Dorsolateral prefrontal cortex (tissue), 122 donors: ENCODE measurements at places on chromosomes 16 and 17.
A peak's percentile ranks its signal among the peaks of the same experiment; 100 is the strongest.

DNA sequence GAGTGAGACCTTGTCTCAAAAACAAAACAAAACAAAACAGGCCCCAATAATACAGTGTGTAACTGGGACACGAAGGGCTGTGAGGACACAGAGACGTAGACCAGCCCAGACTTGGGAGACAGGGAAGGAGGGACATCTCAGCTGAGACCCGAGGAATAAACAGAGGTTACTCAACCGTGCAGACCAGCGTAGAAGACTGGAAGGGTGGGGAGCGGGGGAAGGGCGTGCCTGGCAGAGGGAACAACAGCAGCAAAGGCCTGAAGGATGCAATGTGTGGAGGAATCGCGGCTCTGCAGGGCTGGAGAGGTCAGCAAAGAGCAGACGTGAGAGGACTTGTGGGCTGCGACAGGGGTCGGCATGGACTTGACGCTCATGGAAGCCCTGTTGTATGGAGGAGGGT, 11.6 kb upstream of the CES4A start:
- no peak for DNase-seq

DNA sequence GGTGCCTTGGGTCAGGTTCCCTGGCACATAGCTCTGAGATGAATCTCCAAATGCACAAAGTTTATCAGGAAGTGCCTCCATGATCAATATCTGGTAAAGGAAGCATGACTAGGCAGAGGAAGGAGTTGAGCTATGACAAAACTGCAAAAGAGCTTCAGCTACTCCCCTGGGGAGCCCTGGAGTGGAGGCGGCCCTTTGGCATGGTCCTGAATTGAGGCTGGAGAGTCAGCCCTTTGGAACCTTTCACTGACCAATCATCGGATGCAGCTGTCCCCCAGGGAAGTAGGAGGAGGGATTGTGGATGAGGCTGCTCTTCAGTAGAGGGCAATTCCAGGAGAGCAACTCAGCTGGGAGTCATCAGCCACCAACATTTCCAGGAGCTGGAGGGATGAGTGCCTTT, 46.1 kb upstream of the NLRP1 start:
- DNase-seq: no peak

- no peak for DNase-seq
Measured at GRCh38 chr17:10992106-10992880, 154.4 kb upstream of the PIRT start.

GRCh38 chr16:24309258-24310142, 53.4 kb downstream of the CACNG3 start:
- no peak for DNase-seq

- DNase-seq: no peak
Measured at GRCh38 chr17:57388131-57388725, 131.9 kb downstream of the MSI2 start.

- DNase-seq: no peak
Measured at GRCh38 chr16:85173146-85173980, 61.1 kb upstream of the CIBAR2 start.

DNA sequence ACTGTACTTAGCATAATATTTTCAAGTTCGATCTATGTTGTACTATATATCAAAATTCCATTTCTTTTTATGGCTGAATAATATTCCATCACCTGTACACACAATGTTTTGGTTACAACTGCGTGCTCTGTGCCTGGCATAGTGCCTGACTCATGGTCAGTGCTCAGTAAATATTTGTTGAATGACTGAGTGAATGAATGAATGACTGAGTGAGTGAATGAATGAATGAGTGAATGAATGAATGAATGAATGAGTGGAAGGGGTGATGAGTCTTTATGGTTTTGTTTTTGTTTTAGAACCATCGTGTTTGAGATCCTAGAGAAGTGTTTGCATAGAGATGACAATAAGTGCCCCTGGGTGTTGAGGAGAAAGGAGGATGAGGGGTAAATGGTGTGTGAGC, 155.3 kb downstream of the MRM1 start:
- DNase-seq: no peak

- DNase-seq: no peak
Measured at GRCh38 chr17:1156864-1157263, 22.9 kb downstream of the ABR start.

DNA sequence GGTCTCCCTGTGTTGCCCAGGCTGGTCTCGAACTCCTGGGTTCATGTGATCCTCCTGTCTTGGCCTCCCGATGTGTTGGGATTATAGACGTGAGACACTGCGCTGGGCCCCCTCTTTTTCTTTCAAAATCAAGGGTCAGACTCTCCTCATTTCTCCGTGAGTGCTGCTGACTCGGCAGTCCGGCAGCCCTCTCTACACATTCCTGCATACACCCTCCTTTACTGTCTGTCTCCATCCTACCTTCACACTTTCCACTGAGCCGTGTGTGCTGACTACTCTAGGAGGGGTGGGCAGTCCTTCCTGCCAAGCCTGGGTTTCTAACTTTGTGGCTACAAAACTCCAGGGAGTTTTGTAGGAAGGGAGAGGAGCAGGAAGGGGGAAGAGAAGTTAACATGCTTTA, 195.2 kb downstream of the PARN start:
- no peak for DNase-seq

- DNase-seq: no peak
Measured at GRCh38 chr16:57758331-57759117, 23.0 kb downstream of the KATNB1 start.

DNA sequence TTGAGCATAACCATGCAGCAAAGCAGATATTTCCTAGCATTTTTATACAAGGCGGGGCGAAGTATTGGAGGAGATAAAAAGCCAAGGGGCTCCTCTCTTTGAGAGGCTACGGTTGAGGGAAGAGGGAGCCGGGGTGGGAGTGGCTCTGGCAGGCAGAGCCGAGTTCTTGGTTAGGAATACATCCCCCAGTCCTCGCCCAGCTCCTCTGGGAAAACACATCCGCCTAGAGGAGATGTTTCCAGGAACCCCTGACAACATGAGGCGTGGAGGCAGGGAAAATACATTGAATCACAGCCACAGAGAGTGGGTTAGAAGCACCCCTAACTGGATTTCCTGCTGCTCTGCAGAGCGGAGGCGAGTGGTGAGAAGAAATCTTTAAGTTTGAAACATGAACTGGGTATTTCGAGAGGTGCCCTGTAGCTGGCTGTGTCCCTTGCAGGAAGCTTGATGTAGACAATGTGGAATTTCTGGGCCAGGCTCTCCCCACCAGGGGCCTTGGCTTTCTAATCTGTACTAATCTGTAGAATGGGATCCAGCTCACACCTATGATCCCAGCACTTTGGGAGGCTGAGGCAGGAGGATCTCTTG, 27.3 kb downstream of the TTYH2 start:
- no peak for DNase-seq

- no peak for DNase-seq
Measured at GRCh38 chr16:72827866-72828265, 220.1 kb downstream of the ZFHX3 start.

- DNase-seq: no peak
Measured at GRCh38 chr16:83137326-83137781, 510.6 kb downstream of the CDH13 start.

- DNase-seq: peak; percentile 76
Measured at GRCh38 chr17:40909351-40909750, 24.3 kb upstream of the KRT20 start.
